ENCODE measurements at places on chromosomes 12 and 14.

DNA sequence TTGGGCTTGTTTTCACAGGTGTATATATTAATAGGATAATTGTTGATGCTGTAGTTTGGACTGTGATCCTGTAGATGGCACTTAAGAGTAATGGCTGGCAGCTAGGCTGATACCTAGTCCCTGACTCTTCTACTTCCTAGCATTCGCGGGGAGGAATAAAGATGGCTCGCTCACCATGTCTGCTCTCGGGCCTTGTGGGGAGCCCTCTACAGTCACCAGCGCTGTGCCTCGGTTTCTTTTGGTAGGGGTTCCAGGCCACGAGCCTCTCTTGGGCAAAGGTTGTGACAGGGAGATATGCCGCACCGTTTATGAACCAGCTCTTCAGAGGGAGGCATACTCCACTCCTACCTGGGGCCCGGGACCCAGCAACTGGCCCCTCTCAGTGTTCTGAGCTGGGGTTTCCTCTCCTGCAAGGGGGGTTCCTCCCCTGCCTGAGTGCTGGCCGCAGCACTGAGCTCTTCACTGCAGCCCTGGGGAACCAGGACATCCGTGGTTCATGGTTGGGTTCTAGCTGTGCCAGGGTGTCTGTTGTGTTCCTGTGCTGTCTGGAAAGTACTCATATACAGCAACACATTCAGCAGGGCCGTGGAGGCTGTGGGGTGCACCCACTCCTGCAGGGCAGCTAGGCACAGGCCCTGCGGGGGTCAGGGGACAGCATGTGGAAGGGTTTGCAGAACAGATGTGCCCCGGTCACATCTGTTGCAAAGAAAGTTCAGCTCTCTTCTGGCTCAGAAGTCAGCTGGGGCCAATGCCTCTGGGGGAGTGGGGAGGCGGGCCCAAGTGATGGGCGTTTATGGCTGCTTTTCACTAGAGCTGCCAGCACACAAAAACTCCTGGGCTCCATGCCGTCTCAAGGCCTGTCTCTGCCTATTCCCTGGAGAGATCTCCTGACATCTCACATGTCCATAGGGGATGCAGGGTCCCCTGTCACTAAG is 147.9 kb downstream of the PPFIA2 start:
- no peak for DNase-seq

- peak; percentile 60 for DNase-seq
Observed at GRCh38 chr14:75295491-75296345, 17.1 kb downstream of the FOS start.

DNA sequence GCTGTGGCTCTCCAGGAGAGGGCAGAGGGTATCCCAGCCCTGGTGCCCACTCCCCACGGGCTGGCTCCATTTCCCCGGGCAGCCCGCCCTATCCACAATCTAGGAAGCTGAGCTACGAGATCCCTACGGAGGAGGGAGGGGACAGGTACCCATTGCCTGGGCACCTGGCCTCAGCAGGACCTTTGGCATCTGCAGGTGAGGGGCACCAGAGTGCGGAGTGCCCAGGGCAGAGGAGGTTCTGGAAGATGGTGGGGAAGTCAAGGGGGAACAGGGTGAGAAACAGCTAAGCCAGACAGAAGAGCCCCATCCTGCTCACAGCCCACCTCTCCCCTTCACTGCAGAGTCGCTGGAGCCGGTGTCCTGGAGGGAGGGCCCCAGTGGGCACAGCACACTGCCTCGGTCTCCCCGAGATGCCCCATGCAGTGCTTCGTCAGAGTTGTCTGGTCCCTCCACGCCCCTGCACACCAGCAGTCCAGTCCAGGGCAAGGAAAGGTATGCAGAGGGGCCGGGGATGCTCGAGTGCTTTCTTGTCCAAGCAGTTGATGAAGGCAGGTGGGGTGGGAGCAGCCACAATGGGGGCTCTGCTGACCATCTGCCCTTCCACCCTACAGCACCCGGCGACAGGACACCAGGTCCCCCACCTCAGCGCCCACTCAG is 10.3 kb downstream of the TNS2 start:
- no peak for DNase-seq

DNA sequence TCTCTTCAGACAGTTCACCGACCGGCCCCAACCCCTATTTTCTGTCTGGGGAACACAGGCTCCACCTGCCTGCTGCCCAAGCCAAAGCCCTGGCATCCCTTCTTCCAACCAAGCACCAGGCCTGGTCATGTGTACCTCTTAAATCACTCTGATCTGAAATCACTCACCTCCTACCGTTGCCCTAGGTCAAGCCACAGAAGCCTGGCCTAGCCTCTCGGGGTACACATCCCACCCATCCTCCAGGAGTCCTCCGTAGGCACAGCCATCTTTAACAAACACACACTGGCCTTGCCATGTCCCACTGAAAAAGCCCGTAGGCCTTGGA is 81.8 kb downstream of the IRF2BPL start:
- no peak for DNase-seq

GRCh38 chr14:43014338-43014737 is 1407.7 kb downstream of the LRFN5 start:
- DNase-seq = no peak

DNA sequence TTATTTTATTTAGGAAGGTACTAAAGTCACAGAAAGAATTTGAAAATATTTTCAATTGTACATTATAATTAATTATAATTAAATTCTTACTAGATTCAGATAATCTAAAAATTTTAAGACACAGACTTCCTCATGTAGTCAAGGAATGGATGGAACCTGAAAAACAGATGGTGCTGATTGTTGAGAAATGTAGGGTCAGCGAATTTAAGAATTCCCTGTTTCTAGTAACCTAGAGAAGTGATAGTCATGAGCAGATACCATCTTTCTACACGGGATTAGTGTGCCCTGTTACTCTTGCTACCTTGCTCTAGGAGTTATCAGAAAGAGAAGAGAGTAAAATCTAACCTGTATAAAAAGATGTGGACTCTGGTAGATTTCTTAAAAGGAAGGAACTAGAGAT is 37.5 kb upstream of the PTHLH start:
- DNase-seq = no peak

GRCh38 chr12:132214891-132215290 is 70.6 kb downstream of the NOC4L start:
- no peak for DNase-seq

DNA sequence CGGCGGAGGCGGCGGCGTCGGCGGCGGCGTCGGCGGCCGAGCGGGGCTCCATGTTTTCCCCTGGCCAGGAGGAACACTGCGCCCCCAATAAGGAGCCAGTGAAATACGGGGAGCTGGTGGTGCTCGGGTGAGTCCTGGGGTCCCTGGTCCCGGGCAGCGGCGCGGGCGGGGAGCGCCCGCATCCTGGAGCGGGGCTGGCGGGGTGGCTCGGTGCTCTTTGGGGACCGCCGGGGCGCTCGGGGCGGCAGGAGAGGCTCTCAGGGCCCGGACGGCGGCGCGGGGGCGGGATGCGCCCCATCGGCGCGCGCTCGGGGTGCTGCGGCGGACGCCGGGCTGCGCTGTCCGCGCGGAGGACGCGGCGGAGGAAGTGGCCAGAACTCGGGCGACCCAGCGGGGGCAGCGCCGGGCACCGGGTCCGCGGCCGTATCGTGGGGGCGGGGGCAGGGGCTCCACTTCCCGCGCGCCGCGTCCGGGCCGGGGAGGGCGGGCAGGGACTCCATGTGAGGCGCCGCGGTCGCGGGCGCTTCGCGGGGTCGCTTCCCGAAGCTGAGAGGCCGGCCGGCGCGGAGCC is 485 bp downstream of the PELI2 start:
- no peak for DNase-seq

DNA sequence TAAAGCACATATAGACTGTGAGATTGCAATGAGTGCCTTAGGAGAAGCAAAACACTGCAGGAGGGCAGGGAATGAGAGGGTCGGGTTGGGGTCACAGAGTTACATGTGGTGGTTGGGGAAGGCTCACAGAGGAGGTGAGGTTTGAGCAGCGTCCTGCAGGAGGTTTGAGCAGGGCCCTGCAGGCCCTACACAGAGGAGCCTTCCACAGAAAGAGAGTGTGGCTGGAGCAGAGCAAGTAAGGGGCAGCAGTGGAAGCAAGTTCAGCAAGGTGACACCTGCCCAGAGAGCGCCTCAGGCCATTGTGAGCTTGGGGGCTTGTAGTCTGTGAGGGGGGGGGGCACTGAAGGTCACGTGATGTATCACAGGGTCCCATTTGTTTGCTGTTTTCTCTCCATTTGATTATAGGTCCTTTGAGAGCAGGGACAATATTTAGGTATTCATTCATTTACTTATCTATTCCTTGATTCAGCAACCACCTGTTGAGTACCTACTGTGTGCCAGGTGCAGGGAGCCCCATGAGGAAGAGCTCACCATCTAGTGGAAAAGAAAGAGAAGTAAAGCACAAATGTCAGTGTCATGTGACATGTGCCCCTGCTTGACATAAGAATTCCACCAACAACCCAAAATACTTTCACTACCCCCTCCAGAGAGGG is 56.6 kb downstream of the GALNT16 start:
- no peak for DNase-seq

GRCh38 chr12:67155863-67156262 is 113.3 kb upstream of the CAND1 start:
- DNase-seq = no peak

DNA sequence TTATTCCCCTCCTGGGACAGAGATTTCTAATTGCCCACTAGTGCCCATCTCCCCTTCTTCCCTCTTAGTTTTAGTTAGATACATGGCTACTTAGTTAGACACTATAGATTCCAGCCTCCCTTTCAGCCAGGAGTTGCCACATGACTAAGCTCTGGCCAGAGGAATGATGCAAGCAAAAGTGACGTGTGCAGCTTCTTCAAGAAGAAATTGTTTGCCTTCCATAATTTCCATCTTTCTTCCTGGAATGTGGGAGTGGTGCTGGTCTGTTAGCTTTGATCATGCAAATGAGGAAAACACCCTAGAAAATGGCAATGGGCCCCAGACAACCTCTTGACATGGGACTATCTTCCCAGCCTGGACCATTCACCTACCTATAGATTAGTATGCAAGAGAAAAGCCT is 21.4 kb downstream of the CCDC177 start:
- no peak for DNase-seq

GRCh38 chr12:131015581-131016337 is 62.1 kb downstream of the ADGRD1 start:
- DNase-seq = no peak

GRCh38 chr14:94170136-94170535 is 4.0 kb upstream of the PPP4R4 start:
- DNase-seq = no peak

- no peak for DNase-seq
Observed at GRCh38 chr12:1639538-1639937, 10.5 kb downstream of the WNT5B start.

DNA sequence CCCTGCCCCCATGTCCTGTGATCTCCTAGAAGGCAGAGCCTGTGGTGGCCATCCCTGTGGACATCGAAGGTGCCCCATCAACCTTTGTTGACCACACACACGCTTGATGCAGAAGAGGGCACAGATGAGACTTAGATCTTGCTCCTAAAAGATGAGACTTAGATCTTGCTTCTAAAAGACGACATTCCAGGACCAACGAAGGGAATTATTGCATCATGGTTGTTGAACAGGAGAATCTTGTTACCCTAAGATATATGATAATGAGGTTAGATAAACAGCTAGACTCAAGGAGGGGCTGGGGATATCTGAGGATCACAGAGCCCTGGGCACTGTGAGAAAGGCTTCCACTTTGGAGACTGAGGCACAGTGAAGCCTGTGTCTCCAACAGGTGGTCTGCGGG is 91.1 kb upstream of the WSCD2 start:
- DNase-seq = no peak

DNA sequence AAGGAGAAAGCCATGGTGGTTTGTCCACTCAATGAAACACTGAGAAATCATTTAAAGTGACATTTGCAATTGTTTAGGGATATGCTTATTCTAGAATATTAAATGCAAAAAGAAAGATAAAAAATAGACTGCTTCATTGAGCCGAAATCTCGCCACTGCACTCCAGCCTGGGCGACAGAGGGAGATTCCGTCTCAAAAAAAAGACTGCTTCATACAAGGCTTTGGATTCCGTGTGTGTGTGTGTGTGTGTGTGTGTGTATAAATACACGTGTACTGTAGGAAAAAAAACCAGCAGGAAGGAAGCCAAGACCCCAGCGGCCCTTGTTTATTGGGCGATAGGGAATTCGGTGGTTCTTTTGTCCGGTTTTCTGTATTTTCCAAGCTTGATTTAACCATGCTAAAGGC is 3.2 kb upstream of the ZNF839 start:
- DNase-seq = no peak

DNA sequence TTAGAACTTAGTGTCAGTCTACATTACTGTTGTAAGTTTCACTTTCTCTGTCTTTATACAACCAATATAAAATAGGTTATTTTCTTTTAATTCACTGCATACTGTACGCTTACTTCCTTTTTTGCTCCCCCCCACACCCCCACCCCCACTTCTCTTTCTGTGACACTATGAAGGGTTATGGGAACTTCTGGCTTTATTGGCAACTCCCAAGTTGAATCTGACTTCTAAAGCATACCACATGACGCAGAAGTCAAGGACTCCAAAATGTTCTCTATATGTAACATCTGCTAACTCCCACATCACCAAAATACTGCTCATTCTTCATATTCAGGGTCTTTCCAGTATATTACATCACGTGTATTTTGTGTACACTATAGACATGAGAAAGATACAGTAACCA is 81.2 kb upstream of the ATXN7L3B start:
- DNase-seq = no peak

GRCh38 chr12:64998371-64999147 is 122.5 kb downstream of the WIF1 start:
- no peak for DNase-seq

GRCh38 chr14:79965896-79966295 is 245.4 kb downstream of the DIO2 start:
- DNase-seq = no peak

GRCh38 chr14:99264691-99265450 is 7.1 kb downstream of the BCL11B start:
- DNase-seq = no peak

- peak; percentile 8 for DNase-seq
Observed at GRCh38 chr14:96424109-96424989, 32.4 kb downstream of the AK7 start.

GRCh38 chr12:22810036-22810435 is 185.1 kb downstream of the ETNK1 start:
- DNase-seq = no peak

DNA sequence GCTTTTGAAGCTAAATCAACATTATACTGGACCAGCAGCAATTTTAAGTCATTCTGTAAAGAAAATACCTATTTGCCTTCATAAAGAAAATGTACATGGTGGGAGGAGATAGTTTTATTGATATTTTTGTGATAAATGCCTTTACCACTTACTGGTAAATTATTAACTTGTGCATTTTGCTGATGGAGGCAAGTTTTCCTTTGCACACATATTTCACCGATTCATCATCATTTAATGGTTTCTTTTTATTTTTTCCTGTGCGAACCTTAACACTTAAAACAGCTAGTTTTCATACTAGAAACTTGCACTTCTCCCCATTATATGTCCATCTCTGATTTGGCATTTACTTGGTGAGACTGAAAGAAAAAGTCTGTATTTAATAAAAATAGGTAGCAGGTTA is 239.3 kb downstream of the TRHDE start:
- DNase-seq = no peak

DNA sequence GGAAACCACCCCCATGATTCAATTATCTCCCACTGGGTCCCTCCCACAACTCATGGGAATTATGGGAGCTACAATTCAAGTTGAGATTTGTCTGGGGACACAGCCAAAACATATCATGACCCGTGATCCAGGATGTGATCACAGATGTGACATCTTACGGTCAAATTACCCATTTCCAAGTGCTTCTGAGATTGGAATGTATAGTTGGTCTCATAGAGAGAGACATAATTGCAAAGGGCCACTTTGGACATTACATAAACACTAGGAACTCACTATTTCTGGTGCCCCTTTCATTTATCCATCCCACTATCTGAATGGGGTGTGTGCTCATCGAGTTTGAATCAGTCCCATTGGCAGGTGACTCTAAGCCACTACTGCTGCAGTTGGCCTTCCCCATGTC is 204.5 kb downstream of the PHLDA1 start:
- DNase-seq = no peak

Data from stimulated activated CD4-positive, alpha-beta T cell treated with anti-CD3 and anti-CD28 coated beads, TNF-alpha, amount 100 ng/mL, for 4 hours (primary cell).